ENCODE measurements at places on chromosomes 11 and 22.

DNA sequence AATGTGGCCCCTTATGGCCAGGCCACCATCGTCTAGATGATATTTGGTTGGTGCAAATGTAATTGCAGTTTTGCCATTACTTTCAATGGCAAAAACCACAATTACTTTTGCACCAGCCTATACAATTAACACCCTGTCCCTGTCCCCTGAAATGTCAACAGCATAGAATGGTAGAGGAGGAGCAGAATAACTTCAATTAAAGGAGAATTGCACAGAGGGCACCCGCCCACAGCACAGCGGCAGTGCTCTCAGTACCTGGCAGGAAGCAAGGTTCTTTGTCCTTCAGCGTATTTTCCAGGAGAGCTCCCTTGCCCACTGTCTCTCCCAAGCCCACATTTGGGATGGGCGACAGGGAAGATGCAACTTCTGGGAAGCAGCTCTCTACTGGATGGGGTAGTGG lies 115.3 kb downstream of the TRIM29 start:
- DNase-seq, result no peak

GRCh38 chr11:105774899-105775298 lies 165.0 kb downstream of the GRIA4 start:
- DNase-seq, result no peak

- no peak for DNase-seq
Measured at GRCh38 chr11:16299884-16300782, 56.2 kb downstream of the SOX6 start.

DNA sequence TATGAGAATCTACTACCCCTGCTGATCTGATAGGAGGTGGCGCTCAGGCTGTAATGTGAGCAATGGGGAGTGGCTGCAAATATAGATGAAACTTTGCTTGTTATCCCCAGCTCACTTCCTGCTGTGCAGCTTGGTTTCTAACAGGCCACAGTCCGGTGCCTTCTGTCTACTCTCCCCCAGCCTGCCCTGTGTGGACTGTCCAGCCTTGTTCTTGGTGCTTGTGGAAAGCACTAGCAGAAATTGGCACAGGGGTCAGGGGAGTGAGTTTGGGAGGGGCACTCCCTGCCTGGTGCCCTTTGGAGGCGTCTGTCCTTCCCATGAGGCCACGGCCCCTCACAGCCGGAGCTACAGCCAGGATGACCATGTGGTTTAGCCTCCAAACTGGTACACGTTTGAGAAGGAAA lies 14.3 kb downstream of the MOV10L1 start:
- DNase-seq, result no peak

DNA sequence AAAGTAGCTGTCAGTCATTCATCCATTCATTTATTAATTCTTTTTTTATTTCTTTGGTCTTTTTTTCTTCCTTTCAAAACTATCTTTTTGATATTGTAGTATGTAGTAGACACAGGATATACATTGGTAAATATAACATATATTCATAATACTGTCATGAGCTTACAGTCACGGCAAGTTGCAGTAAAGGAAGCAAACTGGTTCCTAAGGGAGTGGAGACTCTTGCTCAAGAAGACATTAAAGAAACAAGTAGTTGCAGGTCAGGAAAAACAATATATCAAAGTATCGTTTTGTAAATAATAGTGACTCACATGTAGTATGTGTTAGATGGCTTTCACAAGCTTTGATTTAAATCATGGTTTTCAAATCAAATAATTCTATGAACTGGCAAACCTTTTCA lies 7.5 kb downstream of the OR5AR1 start:
- DNase-seq, result no peak
